ENCODE measurements at places on chromosomes 6 and 20.

- DNase-seq, result peak; percentile 27
Measured at GRCh38 chr6:70396796-70397729, 16.2 kb upstream of the FAM135A start.

- DNase-seq, result no peak
Measured at GRCh38 chr6:39998126-39998525, 63.9 kb upstream of the MOCS1 start.

- DNase-seq, result peak; percentile 99
Measured at GRCh38 chr20:34558320-34559218, at the start of gene MAP1LC3A. Gene MAP1LC3A (plus strand): TSS chr20:34558718. CDS start chr20:34558869, 151 bp downstream.

- DNase-seq, result peak; percentile 85
Measured at GRCh38 chr6:35343092-35343834, 905 bp downstream of the PPARD start.

DNA sequence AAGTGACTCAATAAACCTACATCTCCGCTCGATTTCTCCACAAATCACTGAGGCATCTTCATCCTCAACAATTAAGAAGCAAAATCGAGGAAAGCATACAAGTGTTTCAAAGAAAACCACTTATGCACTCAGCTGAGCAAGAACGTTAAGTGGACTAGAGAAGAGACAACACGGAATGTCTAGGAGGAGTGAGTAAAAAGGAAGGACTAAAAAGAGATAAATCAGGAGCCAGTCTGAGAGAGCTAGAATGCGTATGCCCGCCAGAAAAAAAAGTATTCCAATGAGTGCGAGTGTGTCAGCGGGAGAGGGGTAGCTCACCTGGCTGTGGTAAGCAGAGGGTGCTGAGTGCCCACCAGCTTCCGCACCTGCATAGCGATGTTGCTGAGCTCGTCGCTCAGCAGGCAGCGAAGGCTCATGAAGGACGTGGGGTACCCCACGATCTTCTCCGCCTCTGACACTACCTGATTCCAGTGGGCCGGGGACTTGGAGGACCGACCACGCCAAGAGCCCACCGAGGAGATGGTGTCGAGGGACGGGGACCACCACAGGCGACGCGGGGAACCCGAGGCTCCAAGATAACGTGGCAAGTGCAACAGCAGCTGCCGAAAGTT is 587 bp downstream of the PDSS2 start:
- peak; percentile 19 for DNase-seq

DNA sequence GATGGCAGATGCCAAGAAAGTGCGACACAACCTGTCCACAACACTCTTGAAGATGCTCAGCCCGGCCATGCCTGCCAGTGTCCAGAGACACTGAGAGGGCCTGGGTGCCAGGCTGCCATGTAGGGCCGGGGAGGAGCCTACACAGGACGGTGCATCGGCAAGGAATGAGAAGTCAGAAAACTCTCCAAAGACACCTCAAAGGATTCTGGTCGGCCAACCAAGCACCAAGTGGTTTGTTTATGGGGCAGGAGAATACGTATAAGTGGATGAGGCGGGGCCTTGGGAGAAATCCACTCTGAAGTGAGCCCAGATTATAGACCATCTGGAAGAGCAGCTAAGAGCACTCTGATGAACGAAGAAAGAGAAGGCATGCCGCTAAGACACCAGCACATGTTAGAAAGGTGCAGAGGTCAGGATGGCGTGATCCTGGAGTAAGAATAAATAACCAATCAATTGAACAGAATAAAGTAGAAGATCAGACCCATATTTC is 120.7 kb upstream of the FOXQ1 start:
- DNase-seq, result no peak

- DNase-seq, result peak; percentile 63
Measured at GRCh38 chr6:109351231-109352130, 30.8 kb downstream of the CD164 start.

- no peak for DNase-seq
Measured at GRCh38 chr20:7855545-7855944, 84.7 kb downstream of the HAO1 start.

GRCh38 chr6:48809245-48809644 is 653.8 kb downstream of the MMUT start:
- no peak for DNase-seq

- DNase-seq, result peak; percentile 90
Measured at GRCh38 chr6:130365166-130366106, at the start of gene TMEM200A. Gene TMEM200A (plus strand): TSS chr6:130366017. CDS start chr6:130440423, 74,406 bp downstream.

- DNase-seq, result peak; percentile 88
Measured at GRCh38 chr6:6806844-6807518, 218.5 kb downstream of the LY86 start.

DNA sequence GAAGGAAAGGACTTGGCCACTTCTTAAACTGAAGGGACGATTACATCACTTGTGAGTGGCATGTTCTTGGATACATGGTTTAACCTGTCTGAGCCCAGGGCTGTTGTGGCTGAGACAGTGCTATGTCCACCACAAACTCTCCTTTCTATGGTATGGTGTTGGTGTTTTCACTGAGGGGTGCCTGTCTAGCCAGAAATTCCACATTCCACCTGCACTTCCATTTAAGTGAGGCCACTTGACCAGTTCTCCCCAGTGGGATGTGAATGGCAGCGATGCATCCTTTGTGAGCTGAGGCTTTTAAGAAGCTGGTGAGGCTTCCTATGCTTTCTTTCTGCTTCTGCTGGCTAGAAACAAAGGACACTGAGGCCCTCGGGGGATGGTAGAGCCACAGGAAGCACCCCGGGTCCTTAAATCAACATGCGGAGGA is 151.4 kb upstream of the CHD6 start:
- DNase-seq, result no peak

- DNase-seq, result no peak
Measured at GRCh38 chr6:34149831-34150400, 4.0 kb upstream of the GRM4 start.

GRCh38 chr6:28809947-28810658 is 113.7 kb downstream of the TRIM27 start:
- DNase-seq, result no peak

DNA sequence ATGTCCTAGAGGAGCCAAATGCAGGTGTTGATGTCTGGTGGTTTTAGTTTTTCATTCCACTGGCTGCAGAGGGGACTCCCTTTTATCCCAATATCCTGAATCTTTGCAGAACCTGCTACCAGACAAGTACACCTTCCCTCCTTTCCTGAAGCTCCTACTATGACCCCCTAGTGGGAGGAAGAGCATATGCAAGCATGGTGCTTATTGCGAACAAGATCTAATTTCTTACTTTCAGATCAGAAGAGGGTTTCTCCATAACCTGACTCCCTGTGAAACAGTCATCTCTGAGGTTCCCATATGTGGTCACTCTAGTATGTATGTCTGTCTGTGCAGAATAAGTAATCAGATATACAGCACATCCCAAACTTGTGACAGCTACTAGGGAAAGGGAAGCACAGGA is 277.2 kb downstream of the ARHGAP18 start:
- no peak for DNase-seq

GRCh38 chr6:8958894-8959511 is 523.7 kb upstream of the SLC35B3 start:
- no peak for DNase-seq

GRCh38 chr20:58026361-58026760 is 202.1 kb downstream of the ANKRD60 start:
- peak; percentile 18 for DNase-seq

- DNase-seq, result no peak
Measured at GRCh38 chr20:57146155-57146554, 120.3 kb downstream of the BMP7 start.

GRCh38 chr20:25178563-25179438 is 16.7 kb upstream of the ENTPD6 start:
- no peak for DNase-seq

GRCh38 chr20:31894980-31895675 is 24.7 kb downstream of the TTLL9 start:
- peak; percentile 85 for DNase-seq

GRCh38 chr6:71206089-71206488 is 82.5 kb upstream of the OGFRL1 start:
- DNase-seq, result no peak

DNA sequence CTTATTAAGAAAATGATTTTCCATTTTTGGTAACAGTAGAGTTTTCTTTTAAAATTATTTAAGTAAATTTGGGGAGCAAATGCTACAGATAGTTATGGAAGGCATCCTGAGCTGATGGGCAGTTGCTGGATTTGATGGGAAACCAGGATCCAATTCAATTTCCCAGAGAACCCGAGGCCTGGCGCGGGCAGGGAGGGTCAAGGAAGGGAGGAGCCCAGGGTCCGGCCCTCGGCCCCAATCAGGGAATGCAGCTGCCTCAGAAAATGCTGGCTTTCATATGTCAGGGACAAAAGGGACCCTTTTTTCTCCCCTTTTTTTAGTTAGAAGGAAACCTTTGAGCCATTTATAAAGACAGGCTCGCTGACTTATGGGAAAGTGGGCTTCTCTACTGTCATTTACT is 42.1 kb downstream of the CTCFL start:
- DNase-seq, result no peak

DNA sequence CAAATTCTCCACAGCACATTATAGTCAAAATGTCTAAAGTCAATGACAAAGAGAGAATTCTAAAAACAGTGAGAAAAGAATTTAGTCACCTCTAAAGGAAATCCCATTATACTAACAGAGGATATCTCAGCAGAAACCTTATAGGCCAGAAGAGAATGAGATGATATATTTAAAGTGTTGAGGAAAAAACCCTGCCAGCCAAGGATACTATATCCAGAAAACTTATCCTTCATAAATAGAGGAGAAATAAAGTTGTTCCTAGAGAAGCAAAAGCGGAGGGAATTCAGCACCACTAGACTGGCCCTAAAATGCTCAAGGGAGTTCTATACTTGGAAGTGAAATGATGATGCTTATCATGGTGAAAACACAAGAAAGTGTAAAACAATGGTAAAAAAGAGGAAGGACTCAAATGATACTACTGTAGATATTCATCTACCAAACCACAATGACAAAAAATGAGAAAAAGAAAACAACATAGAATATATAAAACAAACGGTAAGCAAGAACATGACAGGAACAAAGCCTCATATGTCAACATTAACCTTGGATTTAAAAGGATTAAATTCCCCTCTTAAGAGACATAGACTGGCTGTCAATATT is 16.7 kb downstream of the GPRC6A start:
- no peak for DNase-seq

DNA sequence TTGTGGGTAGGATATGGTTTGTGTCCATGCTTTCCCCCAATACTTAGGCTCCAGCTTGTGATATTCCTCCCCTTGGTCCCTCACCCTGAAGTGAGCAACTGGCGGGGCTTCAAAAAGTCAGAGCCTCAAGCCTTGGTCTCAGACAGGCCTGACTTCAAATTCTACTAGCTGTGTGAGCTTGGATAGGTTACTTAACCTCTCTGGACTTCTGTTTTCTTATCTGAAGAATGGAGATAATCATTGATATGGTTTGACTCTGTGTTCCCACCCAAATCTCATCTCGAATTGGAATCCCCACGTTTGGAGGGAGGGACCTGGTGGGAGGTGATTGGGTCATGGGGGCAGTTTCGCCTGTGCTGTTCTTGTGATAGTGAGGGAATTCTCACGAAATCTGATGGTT is 94.9 kb upstream of the CD83 start:
- no peak for DNase-seq

- no peak for DNase-seq
Measured at GRCh38 chr6:39861663-39862062, 69.5 kb downstream of the DAAM2 start.

DNA sequence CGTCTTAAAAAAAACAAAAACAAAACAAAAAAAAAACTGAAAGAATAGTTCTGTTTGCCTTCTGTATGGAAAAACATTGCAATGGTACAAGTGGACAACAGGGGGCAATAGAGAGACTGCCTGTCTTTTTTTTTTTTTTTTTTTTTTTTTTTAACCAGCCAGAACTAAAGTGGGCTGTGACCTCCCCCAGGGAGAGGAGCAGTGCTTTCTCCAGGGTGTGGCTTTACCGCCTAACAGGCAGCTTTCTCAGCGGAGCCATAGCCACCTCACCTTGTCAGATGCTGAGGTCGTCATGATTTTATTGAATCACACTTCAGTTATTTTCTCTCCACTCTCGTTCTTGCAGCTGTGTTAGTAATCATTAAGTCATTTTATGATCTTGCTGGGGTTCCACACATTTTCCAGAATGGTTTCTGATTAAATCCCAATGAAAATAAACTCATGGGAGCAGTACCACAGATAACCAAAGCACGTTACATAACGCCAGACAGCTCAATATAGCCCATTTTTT is 78.4 kb downstream of the GMPR start:
- no peak for DNase-seq

- no peak for DNase-seq
Measured at GRCh38 chr6:38836585-38836984, 121.5 kb downstream of the DNAH8 start.

GRCh38 chr20:25198663-25199383 is 3.3 kb downstream of the ENTPD6 start:
- no peak for DNase-seq

- no peak for DNase-seq
Measured at GRCh38 chr6:75374961-75375400, 90.4 kb upstream of the TMEM30A start.

DNA sequence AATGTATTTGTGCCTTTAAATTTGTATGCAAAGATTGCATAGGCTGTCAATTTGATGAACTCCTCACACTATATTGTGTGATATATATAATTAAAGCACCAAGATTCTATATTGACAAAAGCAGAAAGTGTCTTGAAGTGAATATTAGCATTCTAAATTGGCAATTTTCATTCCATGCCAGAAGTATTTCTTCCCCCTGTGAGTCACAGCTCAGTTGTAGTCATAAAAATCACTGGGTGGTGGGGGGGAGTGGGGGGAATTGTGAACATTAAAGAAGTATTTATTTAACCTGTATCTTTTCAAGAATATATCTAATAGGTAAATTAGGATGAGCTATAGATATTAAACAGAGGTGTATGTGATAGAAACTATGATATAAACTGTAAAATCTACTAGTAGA is 3.1 kb upstream of the ARMC2 start:
- DNase-seq, result no peak

GRCh38 chr6:147267658-147268057 is 63.4 kb downstream of the STXBP5 start:
- no peak for DNase-seq
